ENCODE measurements at places on chromosomes 16 and 17.

GRCh38 chr16:66447491-66447890, 20.4 kb downstream of the BEAN1 start:
- no peak for DNase-seq

DNA sequence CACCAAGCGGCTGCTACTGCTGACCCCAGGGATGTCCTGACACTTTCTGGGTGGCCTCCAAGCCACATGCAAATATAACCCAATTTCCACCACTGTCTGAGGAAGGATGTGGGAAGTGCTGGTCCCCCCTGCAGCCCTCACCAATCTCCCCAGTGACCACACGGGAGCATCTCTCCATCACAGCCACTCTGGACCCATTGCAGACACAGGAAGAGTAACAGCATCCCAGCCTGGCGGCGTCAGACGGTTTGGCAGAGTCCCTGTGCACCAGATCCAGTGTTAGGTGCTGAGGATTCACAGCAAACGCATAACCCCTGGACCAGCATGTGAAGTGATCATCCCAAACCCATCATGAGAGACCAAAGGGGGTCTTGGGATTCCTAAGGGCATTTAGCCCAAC, 163.7 kb upstream of the TNRC6C start:
- DNase-seq: no peak

DNA sequence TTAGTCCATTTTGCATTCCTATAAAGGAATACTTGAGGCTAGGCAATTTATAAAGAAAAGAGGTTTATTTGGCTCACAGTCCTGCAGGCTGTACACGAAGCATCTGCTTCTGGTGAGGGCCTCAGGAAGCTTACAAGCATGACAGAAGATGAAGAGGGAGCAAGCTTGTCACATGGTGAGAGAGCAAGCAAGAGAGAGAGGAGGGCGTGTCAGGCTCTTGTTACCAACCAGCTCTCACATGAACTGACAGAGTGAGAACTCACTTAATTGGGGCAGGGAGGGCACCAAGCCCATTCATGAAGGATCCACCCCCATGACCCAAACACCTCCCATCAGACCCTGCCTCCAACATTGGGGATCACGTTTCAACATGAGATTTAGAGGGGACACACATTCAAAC, 1.6 kb downstream of the CHCT1 start:
- no peak for DNase-seq

- DNase-seq: no peak
Measured at GRCh38 chr16:81875461-81875860, 96.4 kb downstream of the PLCG2 start.

DNA sequence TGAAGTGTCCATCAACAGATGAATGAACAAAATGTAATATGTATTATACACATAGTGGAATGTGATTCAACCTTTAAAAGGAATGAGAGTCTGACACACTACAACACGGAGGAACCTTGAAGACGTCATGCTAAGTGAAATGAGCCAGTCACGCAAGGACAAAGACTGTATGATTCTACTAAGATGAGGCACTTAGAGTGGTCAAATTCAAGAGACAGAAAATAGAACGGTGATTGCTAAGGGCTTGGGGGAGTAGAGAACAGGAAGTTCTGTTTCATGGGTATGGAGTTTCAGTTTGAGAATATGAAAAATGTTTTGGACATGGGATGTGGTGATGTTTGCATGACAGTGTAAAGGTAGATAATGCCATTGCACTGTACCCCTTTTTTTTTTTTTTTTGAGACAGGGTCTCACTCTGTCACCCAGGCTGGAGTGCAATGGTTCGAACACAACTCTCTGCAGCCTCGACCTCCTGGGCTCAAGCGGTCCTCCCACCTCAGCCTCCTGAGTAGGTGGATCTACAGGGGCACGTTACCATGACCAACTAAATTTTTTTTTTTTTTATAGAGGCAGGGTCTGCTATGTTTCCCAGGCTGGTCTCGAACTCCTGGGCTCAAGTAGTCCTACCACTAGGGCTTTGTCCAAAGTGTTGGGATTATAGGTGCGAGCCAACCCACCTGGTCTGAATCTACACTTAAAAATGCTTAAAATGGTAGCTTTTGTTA, 2.9 kb upstream of the CCDC102A start:
- no peak for DNase-seq

- peak; percentile 28 for DNase-seq
Measured at GRCh38 chr16:74999609-75000480, 1.0 kb downstream of the ZNRF1 start.

GRCh38 chr17:35745749-35746320, 7.2 kb downstream of the GAS2L2 start:
- DNase-seq: no peak

GRCh38 chr16:87006789-87007745, 310.1 kb downstream of the C16orf95 start:
- DNase-seq: no peak

- no peak for DNase-seq
Measured at GRCh38 chr17:15467592-15467991, at the start of gene CDRT4. TSS of gene CDRT4 (minus strand) at chr17:15467621. CDS start at chr17:15440238, 27,383 bp downstream.

DNA sequence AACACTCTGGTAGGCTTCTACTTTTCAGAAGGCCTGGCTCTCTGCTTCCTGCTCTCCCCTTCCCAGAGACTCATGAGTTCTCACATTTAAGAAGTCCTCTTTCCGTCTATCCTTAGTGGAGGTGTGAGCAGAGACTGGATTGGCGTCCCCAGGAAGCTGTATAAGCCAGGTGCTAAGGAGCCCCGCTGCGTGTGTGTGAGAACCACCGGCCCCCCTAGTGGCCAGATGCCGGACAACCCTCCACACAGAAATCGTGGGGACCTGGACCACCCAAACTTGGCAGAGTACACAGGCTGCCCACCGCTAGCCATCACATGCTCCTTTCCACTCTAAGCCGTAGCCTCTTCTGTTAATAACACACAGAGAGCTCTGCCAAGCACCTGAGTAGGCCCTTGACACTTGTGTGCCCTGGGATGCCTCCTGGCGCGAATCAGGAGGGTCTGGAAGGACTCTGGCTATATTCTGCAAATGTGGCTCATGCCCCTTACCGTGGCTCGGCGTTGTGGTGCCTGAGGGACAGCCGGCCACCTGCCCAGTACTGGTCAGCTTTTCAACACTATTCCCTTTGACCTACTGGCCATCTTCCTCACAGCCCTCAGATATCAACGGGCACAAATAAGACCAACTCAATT, 13.9 kb downstream of the CYB5D2 start:
- DNase-seq: no peak

DNA sequence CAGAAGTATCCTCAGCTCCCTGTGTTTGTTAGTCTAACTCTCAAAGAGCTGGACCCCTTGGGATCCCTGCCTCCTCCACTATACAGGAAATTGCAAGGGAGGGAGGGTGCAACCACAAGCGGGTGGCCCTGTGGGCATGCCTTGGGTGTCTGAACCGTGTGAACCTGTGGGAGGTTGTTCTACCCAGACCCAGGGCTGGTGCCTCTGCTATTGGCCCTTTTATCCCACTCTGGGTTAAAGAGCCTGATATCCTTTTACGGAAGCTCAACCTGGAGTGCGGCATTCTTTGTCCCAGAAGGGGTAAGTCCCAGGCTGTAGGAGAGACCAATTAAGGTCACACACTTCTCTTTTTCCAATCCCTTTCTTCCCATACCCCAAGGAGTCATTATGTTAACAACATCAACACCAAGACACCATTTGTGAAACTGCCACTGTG, 53.4 kb downstream of the ARSG start:
- peak; percentile 28 for DNase-seq

Data from stimulated activated CD8-positive, alpha-beta memory T cell treated with anti-CD3 and anti-CD28 coated beads, Interleukin-12 subunit alpha, Interleukin-12 subunit beta, amount 100 ng/mL, for 4 hours (primary cell).